ENCODE measurements at places on chromosomes 12 and 14. TPM values are rescaled to one million over a fixed set of nuclear protein-coding genes. Genes with fewer than 3 reads are reported as not detected.

The SIRT4 gene
- total RNA-seq: 1.6 TPM

The ACACB gene
- 15.0 TPM for total RNA-seq

The RAB2B gene
- 28.2 TPM for total RNA-seq

The KRT75 gene
- not detected for total RNA-seq

The PLBD1 gene
- total RNA-seq: not detected

The CIDEB gene
- 28.6 TPM for total RNA-seq

The KLRB1 gene
- total RNA-seq: 0.95 TPM

The MGP gene
- 0.27 TPM for total RNA-seq

The DHRS1 gene
- total RNA-seq: 20.7 TPM

The DTD2 gene
- 20.0 TPM for total RNA-seq

The SIX6 gene
- total RNA-seq: not detected

The SLC25A47 gene
- total RNA-seq: not detected

The ANG gene
- 0.77 TPM for total RNA-seq

The KCNK10 gene
- total RNA-seq: not detected

The CD163L1 gene
- not detected for total RNA-seq

The C12orf56 gene
- total RNA-seq: 0.16 TPM

The ANKS1B gene
- total RNA-seq: 0.86 TPM

The MORN3 gene
- 0.82 TPM for total RNA-seq

The ERBB3 gene
- 0.84 TPM for total RNA-seq

The POU6F1 gene
- total RNA-seq: 2.6 TPM

The TAS2R8 gene
- total RNA-seq: not detected

The APOF gene
- not detected for total RNA-seq

The RNASE1 gene
- not detected for total RNA-seq

The PABPN1 gene
- total RNA-seq: 196 TPM

The C14orf39 gene
- total RNA-seq: not detected

The MSI1 gene
- total RNA-seq: not detected

The HOXC12 gene
- total RNA-seq: not detected

The NRXN3 gene
- not detected for total RNA-seq

The SOAT2 gene
- 0.45 TPM for total RNA-seq

The NGB gene
- total RNA-seq: not detected

The PLXNC1 gene
- 25.3 TPM for total RNA-seq

The XRCC3 gene
- 47.9 TPM for total RNA-seq

The CYP46A1 gene
- total RNA-seq: 0.07 TPM

The P3H3 gene
- 0.73 TPM for total RNA-seq

The LTBR gene
- total RNA-seq: 0.14 TPM

The CDKN3 gene
- total RNA-seq: 66.2 TPM

The NFE2 gene
- not detected for total RNA-seq

The TMEM179 gene
- total RNA-seq: 0.30 TPM

The CHURC1 gene
- 73.6 TPM for total RNA-seq

The KRT4 gene
- total RNA-seq: not detected

The TMEM121 gene
- total RNA-seq: 4.1 TPM

The TMEM233 gene
- not detected for total RNA-seq

The AKAP5 gene
- total RNA-seq: 1.5 TPM

The RAB5B gene
- 58.9 TPM for total RNA-seq

The GALNT16 gene
- not detected for total RNA-seq

The ACVRL1 gene
- total RNA-seq: not detected

The OR6C4 gene
- not detected for total RNA-seq

The CCDC175 gene
- total RNA-seq: not detected
